Stromal cell of bone marrow (primary cell): ENCODE measurements at places on chromosomes 4 and X.

DNA sequence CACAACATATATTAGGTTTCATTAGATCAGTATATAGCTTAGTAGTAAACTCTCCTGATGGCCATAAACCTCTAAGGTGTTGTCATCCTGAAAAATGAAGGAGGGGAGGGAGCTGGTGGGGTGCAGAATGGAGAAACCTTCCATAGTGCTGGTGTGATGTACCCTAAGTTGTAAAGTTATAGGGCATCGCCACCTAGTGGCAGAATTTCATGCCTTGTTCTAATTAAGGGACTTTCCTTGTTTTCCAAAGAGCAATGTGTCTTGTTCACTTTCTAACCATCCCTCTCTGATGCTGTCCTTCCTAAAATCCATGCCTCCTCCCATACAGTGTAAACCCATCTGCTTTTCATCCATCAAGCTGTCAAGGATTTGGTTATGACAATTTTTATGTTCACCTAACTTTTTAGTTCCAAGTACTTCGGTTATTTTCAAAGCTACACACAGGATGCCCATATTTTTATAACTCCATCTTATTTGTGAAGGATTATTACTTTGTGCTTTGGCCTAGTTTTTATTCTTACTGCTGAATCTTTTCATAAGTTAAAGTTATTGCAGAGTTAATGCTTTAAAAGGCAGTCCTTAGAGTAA is 4.5 kb downstream of the NBDY start:
- peak; percentile 20 for DNase-seq

GRCh38 chrX:13433298-13433605 is 113.4 kb upstream of the ATXN3L start:
- peak; percentile 47 for DNase-seq

DNA sequence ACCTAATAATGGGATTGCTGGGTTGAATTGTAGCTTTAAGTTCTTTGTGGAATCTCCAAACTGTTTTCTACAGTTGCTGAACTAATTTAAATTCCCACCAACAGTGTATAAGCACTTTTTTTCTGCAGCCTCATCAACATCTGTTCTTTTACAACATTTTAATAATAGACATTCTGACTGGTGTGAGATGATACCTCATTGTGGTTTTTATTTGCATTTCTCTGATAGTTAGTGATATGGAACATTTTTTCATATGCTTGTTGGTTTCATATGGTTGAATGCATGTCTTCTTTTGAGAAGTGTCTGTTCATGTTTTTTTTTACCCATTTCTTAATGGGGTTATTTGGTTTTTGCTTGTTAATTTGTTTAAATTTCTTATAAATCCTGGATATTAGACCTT is 1718.9 kb downstream of the C4orf33 start:
- no peak for DNase-seq

- no peak for DNase-seq
These were observed 30.0 kb downstream of the RCHY1 start for GRCh38 chr4:75484190-75484589.

GRCh38 chr4:20192736-20193135 is 59.0 kb upstream of the SLIT2 start:
- DNase-seq: no peak

GRCh38 chr4:152965611-152966010 is 29.5 kb downstream of the FHDC1 start:
- no peak for DNase-seq

DNA sequence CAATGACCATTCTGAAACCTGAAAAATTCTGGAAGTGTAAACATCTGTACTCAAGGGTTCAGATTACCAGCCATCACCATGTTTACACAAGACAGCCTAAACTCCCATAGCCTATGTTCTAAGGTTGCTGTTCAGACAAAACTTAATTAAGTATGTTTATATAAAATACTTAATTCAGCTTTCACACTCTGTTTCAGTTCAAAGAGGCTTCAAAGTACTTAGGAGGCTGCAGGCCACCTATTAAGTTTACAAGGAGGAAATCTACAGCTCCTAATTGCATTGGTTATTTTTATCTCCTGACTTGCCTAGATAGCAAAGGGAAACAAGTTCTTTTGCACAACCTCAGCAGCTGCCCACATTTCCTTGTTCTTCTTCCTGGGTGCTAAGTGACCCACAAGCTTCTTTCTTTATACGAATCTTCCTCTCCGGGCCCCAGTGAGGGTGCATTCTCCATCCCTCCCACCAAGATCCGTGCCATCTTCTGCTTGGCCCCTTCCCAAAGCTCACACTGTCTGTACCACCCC is 2.0 kb downstream of the GAK start:
- DNase-seq: no peak

DNA sequence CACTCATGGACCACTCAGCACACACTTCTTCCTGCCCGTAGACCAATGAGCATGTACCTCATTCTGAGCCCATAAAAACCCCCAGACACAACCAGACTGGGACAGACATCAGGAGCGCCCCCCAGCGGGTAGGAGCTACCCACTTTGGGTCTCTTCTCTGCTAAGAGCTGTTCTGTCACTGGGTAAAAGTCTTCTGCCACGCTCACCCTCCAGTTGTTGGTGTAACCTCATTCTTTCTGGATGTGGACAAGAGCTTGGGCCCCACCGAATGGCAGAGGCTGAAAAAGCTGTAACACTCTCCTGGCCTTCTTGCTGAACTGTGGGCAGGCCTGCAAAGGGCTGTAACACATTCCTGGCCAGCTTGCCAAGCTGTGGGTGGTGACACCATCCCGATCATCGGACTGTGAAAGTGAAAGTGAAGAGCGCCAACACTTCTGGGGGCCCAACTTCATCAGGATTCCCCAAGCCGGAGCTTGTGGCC is 137.6 kb downstream of the TECRL start:
- DNase-seq: no peak

GRCh38 chr4:130008461-130008860 is 912.5 kb downstream of the C4orf33 start:
- DNase-seq: no peak

- no peak for DNase-seq
These were observed 30.2 kb upstream of the NKRF start for GRCh38 chrX:119636419-119636818.

GRCh38 chrX:123425904-123426303 is 241.8 kb downstream of the GRIA3 start:
- peak; percentile 54 for DNase-seq

GRCh38 chr4:62118558-62118957 is 918.4 kb downstream of the ADGRL3 start:
- DNase-seq: no peak

- peak; percentile 72 for DNase-seq
These were observed 204.8 kb upstream of the LDB2 start for GRCh38 chr4:17103231-17103630.

DNA sequence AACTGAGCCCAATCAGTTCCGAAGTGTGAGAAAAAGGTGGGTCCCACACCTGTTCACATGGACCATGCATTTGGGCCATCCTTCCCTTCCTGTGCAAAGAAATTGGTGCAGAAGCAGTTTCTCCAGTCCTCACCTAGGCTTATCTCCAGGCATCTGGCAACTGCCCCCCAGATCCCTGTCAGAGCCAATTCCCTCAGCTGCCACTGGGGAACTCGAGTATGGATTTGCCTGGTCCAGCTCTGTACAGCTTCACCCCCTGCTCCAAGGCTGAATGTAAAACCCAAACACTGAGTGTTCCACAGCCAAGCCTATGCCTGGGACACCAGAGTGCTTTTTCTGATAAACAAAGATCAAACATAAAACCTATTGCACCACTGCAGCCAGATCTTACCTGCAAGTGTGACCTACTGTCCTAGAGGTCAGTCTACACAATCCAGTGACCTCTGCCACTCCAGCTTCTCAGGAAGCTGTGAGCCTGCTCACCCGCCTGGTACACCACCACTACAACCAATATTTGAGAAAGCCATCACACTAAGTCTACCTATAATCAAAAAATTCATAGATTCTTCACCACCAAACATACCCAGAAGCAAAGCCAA is 136.4 kb downstream of the STPG2 start:
- no peak for DNase-seq

DNA sequence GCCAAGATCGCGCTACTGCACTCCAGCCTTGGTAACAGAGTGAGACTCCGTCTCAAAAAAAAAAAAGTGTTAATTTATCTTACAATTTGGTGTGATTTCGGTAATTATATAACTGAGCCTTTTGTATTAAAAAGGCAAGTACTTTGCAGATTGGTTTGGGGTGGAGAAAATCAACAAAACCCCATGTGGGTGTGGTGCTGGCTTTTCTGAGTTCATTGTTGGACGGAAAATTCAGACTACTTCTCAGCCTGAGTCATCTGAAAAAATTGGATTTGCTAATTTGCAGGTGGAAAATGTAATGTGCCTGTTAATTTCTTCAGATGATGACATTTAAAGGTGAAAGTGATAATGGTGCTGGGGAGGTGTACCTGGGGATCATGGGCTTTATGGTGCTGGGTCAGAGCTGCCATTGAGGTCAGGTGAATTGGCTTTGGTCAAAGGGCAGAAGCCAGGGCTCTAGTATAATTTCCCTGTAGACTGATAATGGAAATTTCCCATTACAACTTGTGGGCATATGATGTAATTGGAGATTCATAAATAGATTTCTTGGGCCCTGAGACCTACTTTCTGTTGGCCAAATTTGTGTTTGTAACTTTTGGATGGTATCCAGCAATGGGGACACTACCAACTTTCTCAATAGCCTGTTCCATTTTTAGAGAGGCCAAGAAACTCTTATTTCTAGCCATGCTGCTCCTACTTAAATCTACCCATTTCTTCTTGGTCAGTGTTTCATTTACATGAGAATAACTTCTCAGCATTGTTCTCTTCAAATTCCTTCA is 74.3 kb upstream of the TEX13D start:
- no peak for DNase-seq

DNA sequence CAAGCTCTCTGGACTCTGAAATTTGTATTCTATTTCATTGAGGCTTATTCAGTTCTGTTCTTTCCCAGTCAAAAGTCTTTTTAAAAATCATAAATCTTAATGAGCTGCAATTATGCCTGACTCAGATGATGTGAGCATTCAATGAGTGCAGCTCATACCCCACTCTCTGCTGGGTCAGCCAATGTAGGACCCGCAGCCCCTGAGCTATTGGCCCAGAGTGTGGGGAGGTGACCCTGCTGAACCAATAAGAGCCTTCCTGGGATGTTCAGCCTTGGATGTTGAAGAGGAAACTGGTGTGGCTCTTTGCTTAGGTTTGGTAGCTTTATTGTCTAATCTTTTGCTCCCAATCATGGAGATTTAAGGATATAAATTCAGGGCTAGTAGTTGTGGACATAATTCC is 12.1 kb upstream of the TCEAL4 start:
- DNase-seq: no peak

GRCh38 chr4:29142708-29143107 is 1577.5 kb upstream of the PCDH7 start:
- DNase-seq: no peak

- no peak for DNase-seq
These were observed 157.4 kb upstream of the AMOT start for GRCh38 chrX:112997991-112998390.

DNA sequence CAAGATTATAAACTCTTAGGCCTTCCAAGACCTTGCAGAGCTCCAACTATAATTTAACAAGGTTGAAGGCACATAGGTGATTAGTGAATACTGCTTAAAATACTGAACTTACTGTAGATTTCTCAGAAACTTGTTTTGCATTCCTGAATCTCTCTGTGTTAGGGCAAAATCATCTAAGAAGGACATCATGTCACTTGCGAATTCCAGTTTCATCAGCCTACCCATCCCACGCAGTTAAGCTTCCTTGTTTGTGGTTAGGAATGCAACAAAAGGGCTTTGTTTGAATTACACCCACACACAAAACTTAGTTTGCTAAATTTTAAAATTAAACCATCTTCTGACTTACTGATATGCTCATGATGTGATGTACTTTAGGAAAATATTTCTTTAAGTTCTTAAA is 174.0 kb downstream of the SOWAHB start:
- DNase-seq: no peak

DNA sequence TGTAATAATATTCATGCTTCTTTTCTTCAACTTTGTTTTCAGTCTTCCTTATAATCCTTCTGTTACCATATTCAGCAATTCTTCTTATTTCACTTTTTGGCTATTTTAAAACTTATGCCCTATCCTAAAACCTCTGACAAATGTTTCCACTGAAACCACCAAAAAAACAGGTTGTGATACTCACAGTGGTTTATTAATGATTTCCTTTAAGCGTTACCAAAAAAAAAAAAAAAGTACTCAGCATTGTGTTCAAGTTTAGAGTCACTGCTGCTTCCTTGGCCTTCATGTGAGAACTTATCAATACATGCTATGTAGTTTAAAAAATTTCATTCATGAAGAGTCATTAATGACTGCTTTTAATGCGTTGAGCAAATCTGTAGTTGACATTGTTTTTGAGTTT is 35.4 kb upstream of the UGT2A3 start:
- DNase-seq: no peak

GRCh38 chr4:177033135-177033534 is 240.4 kb upstream of the VEGFC start:
- DNase-seq: no peak

DNA sequence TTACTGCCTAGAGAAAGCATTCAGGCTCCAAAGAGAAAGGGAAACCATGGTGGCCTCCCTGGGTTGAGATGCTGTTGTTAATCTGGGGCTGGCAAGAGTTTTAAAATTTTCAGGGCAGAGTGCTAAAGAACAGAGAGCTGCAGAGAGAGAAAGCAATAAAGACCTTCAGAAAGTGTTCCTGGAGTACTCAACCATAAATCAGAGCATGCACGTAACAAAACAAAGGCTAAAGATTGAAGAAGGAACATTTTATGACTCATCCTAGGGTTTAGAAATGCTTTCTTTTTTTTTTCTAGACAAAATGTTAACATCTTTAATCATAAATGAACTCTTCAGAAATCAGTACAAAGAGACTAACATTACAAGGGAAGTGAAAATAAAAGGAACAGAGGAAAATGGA is 562.3 kb upstream of the NDST4 start:
- no peak for DNase-seq

DNA sequence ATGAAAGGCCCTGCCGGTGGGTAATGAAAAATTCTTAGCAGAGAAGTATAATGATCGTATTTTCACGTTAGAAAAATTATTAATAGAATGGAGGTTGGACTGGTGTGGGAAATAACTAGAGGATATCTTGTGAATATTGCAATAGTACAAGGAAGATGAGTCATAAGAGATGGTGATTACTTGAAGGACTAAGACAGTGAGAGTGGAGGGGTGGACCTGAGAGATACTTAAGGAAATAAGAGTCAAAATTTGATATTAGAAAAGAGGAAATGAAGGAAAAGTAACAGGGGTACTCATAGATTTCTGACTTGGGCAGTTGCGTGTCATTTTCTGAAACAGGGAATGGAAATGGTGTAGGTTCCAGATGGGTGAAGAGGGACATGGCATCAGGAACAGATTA is 1.7 kb upstream of the USP53 start:
- no peak for DNase-seq

GRCh38 chr4:101037938-101038413 is 309.4 kb downstream of the PPP3CA start:
- DNase-seq: no peak
